ENCODE measurements at places on chromosomes 16 and 17.

DNA sequence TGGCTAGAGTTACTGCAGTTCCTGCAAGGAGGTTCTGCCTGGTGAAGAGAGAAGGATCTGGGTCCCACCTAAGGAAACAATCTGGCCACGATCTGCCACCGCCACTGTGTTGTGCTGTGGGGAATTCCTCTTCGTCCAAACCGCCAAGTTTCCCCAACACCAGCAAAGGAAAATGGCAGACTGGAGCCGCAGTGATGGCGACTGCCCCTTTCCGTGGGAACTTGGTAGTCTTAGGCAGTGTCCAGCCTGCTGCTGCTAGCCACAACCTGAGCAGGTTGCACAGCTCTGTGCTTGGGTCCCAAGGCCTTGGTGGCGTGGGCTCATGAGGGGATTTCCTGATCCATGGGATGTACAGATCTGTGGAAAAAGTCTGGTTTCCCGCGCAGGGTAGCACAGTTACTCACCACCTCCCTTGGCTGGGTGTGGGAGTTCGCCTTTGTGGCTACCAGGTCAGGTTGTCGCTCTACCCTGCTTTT, 28.6 kb downstream of the NFATC3 start:
- no peaks in the 10 kb centered on the region for H3K36me3 ChIP-seq
- no peak for DNase-seq
- H3K4me3 ChIP-seq: no peak overlapping the region
- no peaks in the 10 kb centered on the region for H3K27me3 ChIP-seq
- no peak overlapping the region for H3K27ac ChIP-seq

DNA sequence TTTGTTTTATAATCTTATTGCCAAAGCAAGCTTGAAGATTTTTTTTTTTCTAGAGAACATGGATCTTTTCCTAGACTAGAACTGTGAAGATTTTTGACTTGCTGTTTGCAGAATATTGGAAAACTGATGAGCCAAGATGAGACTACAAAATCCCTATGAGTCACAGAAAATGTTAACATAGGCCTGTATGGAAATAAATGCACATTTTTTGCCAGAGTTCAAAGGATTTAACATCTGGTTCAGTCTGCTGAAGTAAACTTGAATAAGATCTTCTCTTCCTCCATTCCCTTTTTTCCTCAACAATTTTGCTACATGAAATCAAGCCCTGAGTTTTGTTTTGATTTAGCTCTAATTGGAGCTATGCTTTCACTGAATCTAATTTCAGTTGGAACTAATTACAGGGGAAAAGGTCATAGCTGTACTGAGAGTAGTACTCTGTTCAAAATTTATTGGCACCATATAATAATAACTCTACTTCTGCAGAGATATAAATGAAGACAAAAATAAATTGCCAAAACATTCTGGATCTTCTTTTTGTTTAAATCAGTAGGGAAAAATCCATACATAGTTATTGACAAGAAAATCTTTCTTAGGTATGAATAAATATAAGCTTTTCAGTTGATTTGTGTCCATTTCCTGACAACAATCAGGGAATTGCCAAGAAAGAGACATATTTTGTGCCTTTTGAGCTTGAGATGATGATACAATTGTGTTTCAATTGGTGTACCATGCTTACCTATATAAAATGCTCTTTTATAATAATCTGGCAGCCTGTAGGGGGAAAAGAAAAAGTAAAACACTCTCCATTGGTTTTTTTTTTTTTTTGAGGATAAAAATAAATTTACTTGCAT, 387.5 kb upstream of the GOT2 start:
- H3K4me3 ChIP-seq: no peak overlapping the region
- no peaks in the 10 kb centered on the region for H3K27me3 ChIP-seq
- no peak for DNase-seq
- no peak overlapping the region for H3K27ac ChIP-seq
- H3K36me3 ChIP-seq: no peaks in the 10 kb centered on the region

DNA sequence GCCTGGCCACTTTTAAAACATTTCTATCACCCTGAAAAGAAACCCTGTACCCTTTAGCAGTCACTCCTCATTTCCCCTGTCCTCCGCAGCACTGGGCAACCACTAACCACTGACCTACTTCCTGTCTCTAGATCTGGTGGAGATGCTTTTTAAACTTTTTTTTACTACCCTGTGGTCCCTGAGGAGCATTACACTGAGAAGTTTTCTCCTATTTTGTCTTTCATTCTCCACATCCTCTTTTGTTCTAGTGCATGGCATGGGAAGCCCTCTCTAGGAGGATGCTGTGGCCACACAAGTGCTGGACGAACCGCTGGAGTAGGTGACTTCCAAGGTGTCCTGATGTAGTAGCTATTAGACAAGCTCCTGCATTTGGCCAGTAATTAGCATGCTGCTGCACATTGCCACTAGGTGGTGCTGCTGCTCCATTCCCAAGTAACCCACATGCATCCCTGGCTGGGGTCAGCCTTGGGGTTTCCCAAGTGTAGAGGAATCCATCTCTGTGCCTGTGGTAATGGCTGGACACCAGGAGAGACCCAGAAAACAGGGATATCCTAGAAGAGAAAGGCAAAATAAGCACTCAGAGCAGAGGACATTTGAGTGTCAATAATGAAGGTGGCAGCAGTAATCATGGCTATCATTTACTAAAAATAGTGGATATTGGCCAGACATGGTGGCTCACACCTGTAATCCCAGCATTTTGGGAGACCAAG, 143.8 kb upstream of the CRHR1 start:
- H3K27me3 ChIP-seq: no peaks in the 10 kb centered on the region
- DNase-seq: no peak
- no peaks in the 10 kb centered on the region for H3K4me1 ChIP-seq
- H3K36me3 ChIP-seq: peaks cover 30% of the 10 kb centered on the region
- H3K27ac ChIP-seq: no peak overlapping the region
- H3K4me3 ChIP-seq: no peak overlapping the region

- DNase-seq: no peak
- H3K27ac ChIP-seq: no peak overlapping the region
Observed at GRCh38 chr16:239948-240277, 5.3 kb downstream of the FAM234A start.

- no peaks in the 10 kb centered on the region for H3K36me3 ChIP-seq
- DNase-seq: no peak
- no peaks in the 10 kb centered on the region for H3K27me3 ChIP-seq
Observed at GRCh38 chr16:11105038-11105903, 150.7 kb downstream of the SOCS1 start.
